CD4-positive, alpha-beta T cell treated with Interleukin-6 at 100 ng/mL for 8 hours (primary cell): ENCODE measurements at places on chromosomes 3 and 15.
A peak's percentile ranks its signal among the peaks of the same experiment; 100 is the strongest.

GRCh38 chr3:118977671-118978392 lies 56.8 kb downstream of the IGSF11 start:
- no peak for DNase-seq

DNA sequence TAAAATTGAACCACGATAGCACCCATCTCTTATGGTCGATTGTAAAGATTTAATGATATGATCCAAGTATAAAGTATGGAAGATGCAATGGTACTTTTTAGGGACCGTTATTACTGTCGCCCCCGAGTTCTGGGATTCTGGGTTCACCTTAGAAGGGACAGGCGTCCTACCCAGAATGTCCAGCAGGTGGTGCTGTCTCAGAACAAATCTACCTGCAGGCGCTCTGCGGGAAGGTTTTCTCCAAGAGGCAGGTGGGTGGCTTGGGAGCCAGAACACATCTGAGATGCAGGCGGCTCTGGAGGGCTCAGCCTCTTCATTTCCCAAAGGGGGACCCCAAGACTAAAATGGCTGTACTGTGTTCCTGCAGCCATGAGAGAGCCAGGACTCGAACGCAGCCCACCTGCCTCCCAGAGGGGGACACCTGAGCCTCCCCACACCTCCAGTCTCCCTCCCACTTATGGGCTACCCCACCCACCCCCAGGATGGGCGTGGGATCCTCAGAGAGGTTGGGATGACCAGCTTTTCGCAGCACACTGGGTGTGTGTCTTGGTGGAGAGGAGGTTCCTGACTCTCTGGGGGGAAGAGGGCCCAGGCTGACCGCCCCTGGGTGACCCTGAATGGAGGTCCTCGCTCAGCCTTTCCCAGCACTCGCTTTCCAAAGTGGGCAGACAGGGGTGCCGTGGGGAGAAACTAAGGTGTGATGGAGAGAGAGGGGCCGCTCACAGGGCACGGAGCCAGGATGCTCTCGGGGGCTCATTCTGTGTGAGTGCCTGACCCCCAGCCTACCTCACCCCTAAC lies 28.1 kb upstream of the CORO2B start:
- peak; percentile 60 for DNase-seq

GRCh38 chr3:124455891-124456290 lies 274.4 kb upstream of the UMPS start:
- no peak for DNase-seq

- no peak for DNase-seq
These were observed 19.3 kb upstream of the SLC4A7 start for GRCh38 chr3:27503526-27503925.

DNA sequence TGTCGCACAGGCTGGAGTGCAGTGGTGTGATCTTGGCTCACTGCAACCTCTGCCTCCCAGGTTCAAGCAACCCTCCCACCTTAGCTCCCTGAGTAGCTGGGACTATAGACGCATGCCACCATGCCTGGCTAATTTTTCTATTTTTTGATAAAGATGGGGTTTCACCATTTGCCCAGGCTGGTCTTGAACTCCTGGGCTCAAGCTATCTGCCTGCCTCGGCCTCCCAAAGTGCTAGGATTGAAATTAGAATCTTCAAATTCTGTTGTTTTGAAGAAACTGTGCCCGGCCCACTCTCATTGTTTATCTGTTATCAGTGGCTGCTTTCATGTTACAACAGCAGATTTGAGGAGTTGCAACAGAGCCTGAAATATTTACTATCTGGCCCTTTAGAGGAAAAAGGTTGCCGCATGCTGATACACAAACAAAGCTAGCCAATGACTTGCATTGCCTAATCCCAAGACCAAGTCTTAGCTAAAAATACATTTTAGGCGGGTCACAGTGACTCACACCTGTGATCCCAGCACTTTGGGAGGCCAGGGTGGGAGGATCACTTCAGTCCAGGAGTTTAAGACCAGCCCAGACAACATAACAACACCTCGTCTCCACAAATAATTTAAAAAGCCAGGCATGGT lies 43.2 kb upstream of the PPP4R2 start:
- no peak for DNase-seq

- DNase-seq: no peak
These were observed 85.4 kb downstream of the MAGI1 start for GRCh38 chr3:65953301-65953812.

GRCh38 chr15:32889214-32889613 lies 171.4 kb downstream of the GREM1 start:
- DNase-seq: no peak

DNA sequence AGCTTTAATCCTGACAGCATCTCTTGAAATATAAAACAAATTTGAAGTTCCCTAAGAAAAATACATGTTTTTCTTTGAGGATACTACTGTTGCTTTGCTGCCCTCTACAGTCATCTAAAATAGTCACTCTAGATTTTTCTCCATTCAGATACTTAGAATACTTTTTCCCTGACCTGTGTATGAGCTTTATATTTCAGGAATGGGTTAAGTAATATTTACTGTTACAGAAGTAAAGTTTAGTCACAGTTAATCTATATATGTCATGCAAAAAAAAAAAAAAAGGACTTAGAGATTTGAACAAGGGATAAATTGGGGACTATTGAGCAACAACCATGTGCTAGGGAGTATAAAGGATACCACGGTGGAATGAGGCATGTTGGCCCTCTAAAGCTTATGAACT lies 8.8 kb downstream of the NECTIN3 start:
- DNase-seq: no peak

DNA sequence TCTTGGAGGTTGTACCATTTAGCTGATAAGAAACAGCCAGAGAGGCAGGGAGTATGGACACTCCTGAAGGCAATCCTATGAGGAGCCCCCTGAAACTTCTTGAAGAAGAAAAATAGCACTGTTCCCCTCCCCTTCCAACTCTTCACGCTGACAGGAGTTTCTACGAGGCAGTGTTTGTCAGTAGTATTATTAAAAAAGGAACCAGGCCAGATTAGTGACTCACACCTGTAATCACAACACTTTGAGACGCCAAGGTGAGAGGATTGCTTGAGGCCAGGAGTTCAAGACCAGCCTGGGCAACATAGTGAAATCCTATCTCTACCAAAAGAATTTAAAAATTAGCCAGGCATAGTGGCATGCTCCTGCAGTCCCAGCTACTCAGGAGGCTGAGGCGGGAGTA lies 38.7 kb downstream of the WWTR1 start:
- DNase-seq: no peak

GRCh38 chr3:152656214-152656971 lies 178.5 kb upstream of the P2RY1 start:
- DNase-seq: no peak

DNA sequence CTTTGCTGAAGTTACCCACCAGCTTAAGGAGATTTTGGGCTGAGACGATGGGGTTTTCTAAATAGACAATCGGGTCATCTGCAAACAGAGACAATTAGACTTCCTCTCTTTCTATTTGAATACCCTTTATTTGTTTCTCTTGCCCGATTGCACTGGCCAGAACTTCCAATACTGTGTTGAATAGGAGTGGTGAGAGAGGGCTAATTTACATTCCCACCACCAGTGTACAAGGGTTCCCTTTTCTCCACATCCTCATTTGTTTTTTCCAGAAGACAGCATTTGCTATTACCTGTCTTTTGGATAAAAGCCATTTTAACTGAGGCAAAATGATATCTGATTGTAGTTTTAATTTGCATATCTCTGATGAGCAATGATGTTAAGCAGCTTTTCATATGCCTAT lies 329.9 kb upstream of the TPRG1 start:
- DNase-seq: no peak

GRCh38 chr3:138412821-138413551 lies 21.4 kb upstream of the ESYT3 start:
- DNase-seq: no peak

DNA sequence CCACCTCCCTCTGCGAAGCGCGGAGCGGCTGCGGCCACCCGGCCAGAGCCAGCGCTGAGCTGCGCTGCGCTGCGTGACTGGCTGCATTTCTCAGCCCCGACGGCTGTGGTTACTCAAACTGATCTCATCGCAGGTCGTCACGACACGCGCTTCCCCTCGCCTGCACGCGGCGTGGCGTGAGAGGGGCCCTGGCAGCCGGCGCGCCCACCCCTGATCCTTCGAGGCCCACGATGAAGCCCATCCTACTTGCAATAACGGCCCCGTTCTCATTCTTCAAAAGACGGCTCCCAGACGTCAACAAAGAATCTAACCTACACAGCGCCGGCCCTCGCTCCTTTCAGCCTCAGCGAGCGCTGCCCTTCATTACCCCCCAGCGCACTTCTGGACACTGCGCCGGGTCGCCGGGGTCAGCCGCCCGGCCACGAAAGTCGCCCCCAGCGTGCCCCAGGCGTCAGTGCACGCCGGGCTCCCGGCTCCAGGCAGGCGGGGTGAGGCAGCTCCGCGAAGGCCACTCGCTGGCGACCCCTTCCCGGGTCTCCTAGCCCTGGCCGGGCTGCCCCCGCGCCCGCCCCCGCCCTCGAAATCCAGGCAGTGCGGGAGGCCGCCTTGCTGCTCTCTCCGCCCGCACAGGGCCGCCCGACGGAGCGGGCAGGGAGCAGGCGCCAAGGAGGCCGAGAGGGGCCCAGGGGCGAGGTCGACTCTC lies 9.9 kb upstream of the LEKR1 start:
- DNase-seq: peak; percentile 24

GRCh38 chr15:35058534-35059054 lies 26.5 kb downstream of the NANOGP8 start:
- DNase-seq: no peak

- no peak for DNase-seq
These were observed 128.3 kb downstream of the LIPC start for GRCh38 chr15:58559904-58560588.

GRCh38 chr3:79947469-79947868 lies 179.7 kb upstream of the ROBO1 start:
- DNase-seq: no peak

DNA sequence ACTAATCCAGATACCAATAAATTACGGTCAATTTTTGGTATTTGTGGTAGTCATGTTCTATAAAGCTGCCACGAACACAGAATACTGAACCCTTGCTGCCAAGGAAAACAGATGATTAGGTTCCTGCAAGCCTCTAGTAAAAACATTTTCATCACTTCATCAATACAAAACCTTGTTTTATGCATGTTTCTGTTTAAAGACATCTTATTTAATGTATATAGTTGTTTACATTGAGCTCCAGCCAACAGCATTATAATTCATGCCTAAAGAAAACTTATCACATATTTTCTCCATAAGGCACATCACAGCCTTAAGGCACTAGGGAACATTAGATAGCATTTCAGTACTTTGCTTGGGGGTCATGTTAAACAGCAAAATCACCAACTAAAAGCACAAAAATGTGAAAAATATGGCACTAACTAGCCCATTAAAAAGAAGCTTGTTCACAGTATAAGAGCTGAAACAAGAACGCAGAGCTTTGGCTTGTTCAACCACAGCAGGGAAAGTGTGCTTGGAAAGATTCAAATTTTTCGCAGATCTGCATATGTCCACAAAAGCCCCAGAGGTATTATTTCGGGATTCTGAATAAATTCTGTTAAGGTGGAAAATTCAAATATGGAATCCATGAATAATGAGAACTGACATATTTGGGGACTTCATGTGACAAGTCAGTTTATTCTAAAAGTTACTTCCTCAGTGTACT lies 27.7 kb downstream of the POLQ start:
- DNase-seq: no peak

DNA sequence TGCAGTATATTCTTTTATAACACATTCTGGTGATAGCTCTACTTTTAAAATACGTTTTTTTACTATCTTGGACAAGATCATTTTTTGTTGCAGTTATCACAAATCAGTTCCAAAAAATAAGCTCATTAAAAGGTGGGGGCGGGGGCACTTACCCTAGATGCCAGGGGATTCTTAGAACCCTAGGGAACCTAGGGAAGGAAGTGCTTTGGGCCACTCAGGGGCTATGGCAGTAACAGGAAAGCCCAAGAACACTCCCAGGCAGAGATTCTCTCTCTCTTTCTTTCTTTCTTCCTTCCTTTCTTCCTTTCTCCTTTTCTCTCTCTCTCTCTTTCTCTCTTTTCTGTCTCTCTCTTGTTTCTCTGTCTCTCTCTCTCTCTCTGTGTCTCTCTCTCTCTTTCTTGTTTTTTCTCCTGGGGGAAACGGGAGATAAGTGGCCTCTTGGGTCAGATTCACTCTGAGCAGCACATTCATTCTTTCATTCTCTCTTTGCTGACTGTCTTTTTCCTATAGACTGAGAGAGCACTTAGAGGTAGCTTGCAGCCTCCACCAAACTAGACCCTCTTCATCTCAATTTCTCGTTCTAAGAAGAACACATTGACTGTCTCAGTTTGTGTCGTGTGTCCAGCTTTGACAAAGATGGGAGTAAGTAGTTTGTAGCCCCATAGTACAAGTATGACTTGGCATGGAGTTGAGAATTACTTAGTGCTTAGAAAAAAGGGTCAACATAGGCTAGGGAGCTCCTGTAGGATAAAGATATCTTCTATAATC lies 16.6 kb downstream of the SCAANT1 start:
- no peak for DNase-seq

DNA sequence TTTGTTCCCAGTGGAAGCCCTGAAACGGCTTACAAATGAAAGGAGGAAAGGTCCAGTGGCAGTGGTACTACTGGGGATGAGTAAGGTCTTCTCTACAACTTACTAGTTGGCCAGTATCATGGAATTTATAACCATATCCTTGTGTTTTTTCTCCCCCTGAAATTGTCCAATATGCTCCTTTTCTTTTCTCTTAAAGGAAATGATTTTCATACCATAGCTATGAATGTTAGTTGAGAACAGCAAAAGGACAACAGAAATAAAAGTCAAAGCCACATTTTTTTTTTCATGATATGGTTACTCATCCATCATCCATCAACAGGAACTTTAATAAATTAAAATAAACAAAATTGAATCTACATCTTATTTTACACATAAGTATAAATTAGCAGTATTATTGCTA lies 450.4 kb downstream of the MFSD1 start:
- DNase-seq: no peak

DNA sequence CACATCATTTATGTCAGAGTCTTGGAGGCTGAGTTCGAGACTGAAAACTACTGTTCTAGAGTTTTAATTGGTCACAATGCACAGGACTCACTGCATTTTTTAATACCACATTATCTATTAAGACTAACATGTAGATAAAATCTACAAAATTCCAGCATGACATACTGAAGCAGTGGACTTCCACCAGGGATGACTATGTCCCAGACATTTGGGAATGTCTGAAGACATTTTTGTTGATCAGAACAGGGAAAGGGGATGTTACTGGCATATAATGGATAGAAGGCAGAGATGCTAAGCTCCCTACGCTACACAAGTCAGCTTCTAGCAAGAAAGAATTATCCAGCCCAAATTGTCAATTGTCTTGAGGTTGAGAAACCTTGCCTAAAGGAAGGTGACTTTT lies 419.0 kb upstream of the TGFBR2 start:
- no peak for DNase-seq
